ENCODE measurements at places on chromosomes 3 and 15.
A peak's percentile ranks its signal among the peaks of the same experiment; 100 is the strongest.

- DNase-seq, result no peak
These were observed 76.0 kb downstream of the ZBBX start for GRCh38 chr3:167304077-167304476.

- no peak for DNase-seq
These were observed 196.7 kb upstream of the WNT5A start for GRCh38 chr3:55683666-55684270.

- no peak for DNase-seq
These were observed 35.4 kb downstream of the SMARCC1 start for GRCh38 chr3:47746264-47746663.

GRCh38 chr15:62445244-62445643 is 280.2 kb upstream of the C2CD4B start:
- no peak for DNase-seq

DNA sequence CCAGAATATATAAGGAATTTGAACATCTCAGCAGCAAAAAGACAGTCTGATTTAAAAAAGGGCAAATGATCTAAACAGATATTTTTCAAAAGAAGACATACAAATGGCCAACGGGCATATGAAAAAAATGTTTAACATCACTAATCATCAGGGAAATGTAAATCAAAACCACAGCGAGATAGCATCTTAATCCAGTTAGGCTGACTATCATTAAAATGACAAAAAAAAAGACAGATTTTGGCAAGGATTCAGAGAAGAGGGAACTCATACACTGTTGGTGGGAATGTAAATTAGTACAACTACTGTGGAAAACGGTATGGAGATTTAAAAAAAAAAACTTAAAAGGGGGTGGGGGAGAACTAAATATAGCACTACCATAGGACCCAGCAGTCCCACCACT is 47.9 kb downstream of the RNF13 start:
- DNase-seq, result no peak

DNA sequence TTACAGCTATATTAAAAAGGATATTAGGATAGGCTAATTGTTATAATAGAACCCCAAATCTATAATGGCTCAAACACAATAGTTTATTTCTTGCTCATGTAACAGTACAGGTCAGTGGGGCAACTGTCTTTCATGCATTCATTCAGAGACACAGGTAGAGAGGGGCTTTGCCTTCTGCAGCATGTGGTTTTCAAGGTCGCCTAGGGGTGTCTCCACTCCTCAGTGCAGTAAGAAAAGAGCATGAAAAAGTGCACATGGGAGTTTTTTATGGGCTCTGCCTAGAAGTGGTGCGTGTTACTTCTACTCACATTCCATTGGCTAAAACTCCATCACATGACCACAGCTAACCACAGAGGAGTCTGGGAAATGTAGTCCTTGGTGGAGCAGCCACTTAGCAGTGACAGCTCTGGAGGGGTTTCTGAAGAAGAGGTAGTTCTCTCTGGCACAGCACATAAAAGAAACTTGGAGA is 1.8 kb downstream of the ZBTB38 start:
- DNase-seq, result peak; percentile 8

DNA sequence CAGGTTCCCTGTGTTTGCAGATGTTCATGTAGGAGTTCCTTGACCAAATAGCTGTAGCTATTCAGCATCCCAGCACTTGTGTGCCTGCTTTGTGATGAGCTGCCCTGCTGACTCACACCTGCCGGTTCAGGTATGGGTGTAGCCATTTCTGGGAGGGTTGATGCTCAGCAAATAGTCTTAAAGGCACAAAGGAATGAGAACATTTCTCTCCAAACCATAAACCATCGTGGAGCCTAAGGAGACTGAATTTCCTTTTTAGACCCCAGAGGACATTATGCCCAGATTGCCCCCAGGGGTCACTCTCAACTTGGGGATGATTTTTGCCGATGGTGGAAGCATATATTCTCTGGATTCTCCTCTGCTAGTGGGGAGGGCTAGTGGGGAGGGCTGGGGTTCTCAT is 80.6 kb downstream of the ADAMTSL3 start:
- DNase-seq, result no peak

DNA sequence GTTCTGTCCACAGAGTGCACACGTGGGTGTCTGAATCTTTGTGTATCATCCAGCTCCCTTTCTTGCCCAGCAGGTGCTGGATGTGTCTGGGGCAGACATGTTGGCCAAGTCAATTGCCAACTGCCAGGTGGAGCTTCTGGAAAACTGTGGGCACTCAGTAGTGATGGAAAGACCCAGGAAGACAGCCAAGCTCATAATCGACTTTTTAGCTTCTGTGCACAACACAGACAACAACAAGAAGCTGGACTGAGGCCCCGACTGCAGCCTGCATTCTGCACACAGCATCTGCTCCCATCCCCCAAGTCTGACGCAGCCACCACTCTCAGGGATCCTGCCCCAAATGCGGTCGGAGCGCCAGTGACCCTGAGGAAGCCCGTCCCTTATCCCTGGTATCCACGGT is 12.5 kb upstream of the RPP14 start:
- no peak for DNase-seq

DNA sequence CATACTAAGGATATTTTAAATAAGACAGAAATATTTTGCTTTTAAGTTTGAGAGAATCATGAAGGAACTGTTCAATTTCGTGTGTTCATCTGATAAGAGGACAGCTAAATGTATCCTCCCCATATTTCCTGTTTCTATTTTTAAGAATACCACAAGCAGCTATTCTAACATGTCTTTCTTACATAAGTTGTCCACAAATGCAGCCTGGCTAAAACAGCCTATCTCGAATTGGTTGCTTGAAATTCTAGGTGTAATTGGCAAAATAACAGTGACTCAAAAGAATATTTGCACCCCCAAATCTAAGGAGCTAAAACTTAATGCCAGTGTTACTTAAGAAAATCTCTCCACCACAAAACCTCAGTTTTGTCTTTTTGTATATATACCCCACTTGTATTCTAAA is 35.0 kb downstream of the BTLA start:
- DNase-seq, result no peak

Measured in stimulated activated CD8-positive, alpha-beta memory T cell treated with anti-CD3 and anti-CD28 coated beads, Interleukin-7, amount 100 ng/mL, for 1 hour (primary cell).